CD4-positive, alpha-beta T cell treated with Interleukin-4 for 1 hour (primary cell): ENCODE measurements at places on chromosomes 2 and 18.

- DNase-seq = no peak
Measured at GRCh38 chr18:68713131-68713530, 1.8 kb downstream of the TMX3 start.

- DNase-seq = no peak
Measured at GRCh38 chr2:138596403-138596802, 94.8 kb downstream of the SPOPL start.

DNA sequence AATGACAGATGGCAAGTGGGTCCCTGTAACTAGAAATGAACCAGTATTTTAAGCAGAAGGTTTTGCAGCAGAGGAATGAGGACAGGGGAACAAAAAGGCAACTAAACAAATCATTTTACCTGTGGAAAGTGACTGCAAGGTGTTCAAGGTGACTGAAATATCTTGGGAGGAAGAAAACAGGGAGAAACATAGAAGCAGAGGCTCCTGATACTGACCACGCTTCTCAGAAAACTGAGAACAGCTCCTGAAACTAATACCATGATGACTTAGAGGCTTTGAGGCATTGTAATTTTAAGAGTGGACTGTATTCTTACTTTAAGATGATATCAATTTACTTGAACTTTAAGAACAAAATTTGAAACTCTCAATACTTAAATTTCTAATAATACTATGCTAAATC, at the start of gene DYTN:
Gene DYTN (minus strand): TSS at position 101 of the 400 bp plus-strand sequence. CDS start 117 bp downstream, outside the sequence.
- DNase-seq = no peak

GRCh38 chr2:210315015-210315788, at the start of gene MYL1:
MYL1 (minus strand) TSS chr2:210315174; CDS start chr2:210315042, 132 bp downstream.
- no peak for DNase-seq

DNA sequence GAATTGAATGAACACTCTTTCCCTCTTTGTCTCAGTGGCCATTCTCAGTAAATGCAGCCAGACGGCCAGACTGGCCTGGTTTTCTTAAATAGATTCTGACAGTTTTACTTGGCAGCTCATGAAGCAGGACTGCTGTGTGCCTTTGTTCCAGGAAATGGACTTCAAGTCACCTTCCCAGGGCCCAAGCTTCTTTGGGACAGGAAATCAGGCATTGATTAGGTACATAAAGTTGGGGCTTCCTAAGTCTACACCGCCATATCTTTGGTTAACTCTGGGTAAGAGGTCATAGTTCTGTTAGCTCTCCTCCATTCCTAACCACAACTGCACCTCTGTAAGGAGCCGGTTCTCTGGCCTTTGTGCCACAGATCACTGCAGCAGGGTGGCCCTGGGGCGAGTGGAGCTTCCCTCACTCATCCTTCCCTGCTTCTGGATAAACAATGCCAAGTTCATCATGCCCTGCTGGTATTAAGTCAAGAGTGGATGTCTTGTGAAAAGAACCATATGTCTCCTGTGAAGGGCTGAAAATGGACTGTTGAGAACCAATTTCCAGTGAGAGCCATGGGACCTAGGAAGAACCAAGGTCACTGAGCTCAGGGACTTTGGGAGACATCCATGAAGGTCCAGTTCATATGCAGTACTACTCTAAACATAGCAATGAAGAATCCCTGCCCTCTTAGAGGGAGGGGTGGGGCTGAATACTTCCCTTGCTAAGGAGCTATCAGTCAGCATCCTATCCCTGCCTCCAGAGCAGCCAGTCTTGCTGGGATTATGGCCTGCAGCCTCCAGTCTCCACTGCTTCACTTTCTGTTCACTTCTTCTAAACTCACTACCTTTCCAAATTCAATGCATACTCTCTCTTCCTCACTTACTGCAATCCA, 122.6 kb upstream of the XPO1 start:
- no peak for DNase-seq

- DNase-seq = no peak
Measured at GRCh38 chr18:45245091-45245511, 370.2 kb upstream of the SLC14A2 start.

- DNase-seq = no peak
Measured at GRCh38 chr2:136443661-136444060, 321.7 kb upstream of the THSD7B start.

DNA sequence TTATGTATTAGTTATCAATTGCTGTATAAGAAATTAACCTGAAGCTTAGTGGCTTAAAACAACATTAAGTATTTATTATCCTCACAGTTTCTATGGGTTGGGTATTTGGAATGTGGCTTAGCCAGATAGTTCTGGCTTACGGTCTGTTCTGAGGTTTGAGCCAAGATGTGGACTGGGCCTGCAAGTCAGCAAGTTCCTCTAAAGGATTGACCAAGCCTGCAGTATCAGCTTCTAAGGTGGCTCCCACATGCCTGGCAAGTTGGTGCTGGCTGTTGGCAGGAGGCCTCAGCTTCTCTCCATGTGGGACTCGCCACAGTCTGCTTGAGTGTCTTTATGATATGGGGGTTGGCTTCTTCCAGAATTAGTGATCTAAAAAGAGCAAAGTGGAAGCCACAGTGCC, 45.0 kb upstream of the TCF4 start:
- no peak for DNase-seq

GRCh38 chr2:28594332-28595108, 98.7 kb downstream of the PLB1 start:
- peak; percentile 88 for DNase-seq

- no peak for DNase-seq
Measured at GRCh38 chr2:241230435-241230834, 42.0 kb downstream of the ANO7 start.

GRCh38 chr2:54966165-54966832, 84.0 kb downstream of the RTN4 start:
- DNase-seq = no peak

DNA sequence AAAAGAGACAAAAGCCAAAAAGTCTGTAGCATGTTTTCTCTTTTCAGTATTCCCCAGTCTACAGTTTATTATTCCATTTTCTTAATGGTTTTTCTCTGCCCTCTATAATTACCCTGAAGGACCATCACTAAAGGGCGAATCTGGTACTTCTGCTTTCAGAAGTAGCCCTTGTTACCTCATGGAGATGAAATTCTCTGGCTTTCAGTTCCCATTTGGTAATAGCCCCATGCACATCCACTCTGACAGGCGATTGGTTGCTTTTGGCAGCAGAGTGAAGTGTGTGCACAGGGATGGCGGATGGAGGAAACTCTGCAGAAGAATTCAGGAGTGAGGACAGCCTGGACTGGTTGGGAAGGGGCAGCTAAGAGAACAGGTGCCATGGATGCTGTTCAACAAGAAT, 66.3 kb upstream of the NABP1 start:
- no peak for DNase-seq

DNA sequence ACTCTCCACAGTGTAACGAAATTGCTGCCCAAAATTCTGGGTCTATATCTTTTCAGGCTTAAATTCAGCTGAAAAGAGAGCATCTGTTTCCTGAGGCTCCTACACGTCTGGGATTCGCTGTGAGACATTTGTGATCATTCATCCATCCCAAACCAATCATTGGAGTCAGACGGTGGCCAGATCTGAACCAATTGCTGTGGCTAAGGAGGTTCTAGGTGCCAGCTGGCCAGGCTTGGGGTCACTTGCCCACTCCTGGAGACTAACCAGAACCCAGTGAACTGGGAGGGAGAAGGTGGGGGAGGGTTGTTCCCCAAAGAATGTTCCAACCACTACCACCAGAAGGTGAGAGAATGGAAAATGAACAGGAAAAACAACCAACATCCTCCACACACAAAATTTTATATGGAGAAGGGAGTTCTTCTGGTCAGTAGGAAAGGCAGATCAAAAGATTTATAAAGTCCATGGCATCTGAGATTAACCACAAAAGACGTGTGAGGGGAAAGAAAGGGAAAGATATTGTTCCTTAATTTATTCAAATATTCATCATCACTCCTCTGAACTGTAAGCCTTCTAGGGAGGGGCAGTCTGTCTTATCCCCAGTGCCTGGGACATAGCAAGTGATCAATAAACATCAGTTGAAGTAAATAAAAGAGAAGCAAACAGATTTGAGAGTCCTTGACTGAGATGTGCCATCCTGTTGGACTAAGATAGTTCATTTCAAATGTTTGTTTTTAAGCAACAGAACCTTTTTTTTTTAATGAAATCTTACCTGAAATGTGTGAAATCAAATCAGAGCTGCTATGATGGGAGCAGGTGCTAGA, 3.0 kb upstream of the RTKN start:
- no peak for DNase-seq

DNA sequence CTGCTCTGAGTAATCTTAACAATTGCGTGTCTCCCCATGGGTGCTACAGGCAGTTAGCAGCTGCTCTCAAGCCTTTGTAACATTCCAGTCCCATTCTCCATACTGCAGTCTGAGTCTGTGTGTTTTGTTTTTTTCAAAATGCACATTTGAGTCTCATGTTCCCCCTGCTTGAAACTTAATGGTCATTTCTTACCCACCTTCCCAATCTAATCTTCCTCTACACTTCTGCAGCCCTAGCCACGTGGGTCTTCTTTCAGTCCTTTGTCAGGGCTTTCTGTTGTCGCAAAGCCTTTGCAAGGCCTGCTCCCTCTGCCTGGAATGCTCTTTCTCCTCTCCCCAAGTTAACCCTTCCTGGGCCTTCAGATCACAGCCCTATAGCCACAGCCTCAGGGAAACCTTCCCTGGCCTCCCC, 24.5 kb downstream of the ELAC1 start:
- no peak for DNase-seq

GRCh38 chr2:769771-770170, 92.6 kb upstream of the TMEM18 start:
- DNase-seq = no peak

- no peak for DNase-seq
Measured at GRCh38 chr2:237980751-237981150, 13.9 kb downstream of the UBE2F start.

GRCh38 chr2:202373490-202373889, 2.6 kb upstream of the BMPR2 start:
- no peak for DNase-seq

GRCh38 chr18:63590373-63590772, 3.2 kb downstream of the SERPINB13 start:
- no peak for DNase-seq

GRCh38 chr2:71932037-71932779, 215.5 kb downstream of the CYP26B1 start:
- no peak for DNase-seq
